ENCODE measurements at places on chromosomes 5 and 9.

DNA sequence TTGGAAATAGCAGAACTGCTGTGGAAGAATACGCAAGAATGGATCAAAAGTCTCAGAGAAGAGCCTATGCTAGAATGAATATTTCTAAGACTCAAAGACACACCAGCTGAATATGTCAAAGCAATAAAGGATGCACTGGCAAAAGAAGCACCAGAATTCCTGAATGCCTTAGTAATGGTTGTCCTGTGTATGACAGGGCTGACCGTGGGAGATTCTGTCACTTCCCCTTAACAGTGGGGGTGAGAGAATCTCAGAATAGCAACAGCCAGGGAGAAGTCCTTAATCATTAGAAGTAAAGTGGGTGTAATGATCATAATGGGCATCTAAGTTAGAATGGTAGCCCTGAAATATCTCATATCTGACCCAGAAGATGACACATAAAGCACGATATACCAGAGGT, 14.6 kb upstream of the PRR16 start:
- peak; percentile 56 for DNase-seq

DNA sequence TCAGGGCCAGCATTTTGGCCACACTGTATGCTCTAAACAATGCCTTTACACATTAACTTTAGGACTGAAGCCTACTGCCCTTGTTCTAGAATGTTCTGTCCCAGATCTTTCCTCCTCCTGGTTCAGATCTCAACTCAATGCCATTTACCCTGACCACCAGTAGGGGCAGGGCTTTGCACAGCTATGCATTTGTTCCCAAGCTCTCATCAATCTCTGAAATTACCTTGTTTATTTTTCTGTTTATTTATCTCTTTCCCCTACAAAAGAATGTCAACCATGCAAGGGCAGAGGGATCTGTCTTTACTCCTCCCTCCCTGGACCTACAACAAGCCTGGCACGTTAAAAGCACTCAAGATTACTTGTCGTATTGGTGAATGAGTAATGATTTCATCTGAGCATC, 612.9 kb downstream of the BNC2 start:
- DNase-seq: no peak

DNA sequence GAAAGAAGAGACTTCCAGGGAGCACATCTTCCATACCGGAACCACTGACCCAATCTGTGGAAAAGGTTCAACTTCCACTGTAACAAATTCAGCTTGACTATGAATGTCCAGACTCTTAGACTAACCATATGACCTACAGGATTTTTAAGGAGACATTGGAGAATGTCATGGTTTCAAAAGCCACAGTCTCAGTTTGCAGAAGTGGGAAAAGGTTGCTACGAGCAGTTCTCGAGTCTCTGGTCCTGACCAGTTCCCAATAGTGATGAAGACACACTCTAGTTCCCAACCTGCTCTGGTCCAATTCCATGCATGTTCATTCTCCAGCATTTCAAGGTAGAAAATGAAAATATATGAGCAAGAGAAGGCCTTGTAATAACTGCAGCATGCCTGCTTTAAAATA, 158.0 kb downstream of the MAPKAP1 start:
- DNase-seq: no peak

GRCh38 chr5:36602704-36603321, 3.6 kb upstream of the SLC1A3 start:
- DNase-seq: no peak

GRCh38 chr5:106292654-106293053, 1378.1 kb downstream of the EFNA5 start:
- peak; percentile 81 for DNase-seq

DNA sequence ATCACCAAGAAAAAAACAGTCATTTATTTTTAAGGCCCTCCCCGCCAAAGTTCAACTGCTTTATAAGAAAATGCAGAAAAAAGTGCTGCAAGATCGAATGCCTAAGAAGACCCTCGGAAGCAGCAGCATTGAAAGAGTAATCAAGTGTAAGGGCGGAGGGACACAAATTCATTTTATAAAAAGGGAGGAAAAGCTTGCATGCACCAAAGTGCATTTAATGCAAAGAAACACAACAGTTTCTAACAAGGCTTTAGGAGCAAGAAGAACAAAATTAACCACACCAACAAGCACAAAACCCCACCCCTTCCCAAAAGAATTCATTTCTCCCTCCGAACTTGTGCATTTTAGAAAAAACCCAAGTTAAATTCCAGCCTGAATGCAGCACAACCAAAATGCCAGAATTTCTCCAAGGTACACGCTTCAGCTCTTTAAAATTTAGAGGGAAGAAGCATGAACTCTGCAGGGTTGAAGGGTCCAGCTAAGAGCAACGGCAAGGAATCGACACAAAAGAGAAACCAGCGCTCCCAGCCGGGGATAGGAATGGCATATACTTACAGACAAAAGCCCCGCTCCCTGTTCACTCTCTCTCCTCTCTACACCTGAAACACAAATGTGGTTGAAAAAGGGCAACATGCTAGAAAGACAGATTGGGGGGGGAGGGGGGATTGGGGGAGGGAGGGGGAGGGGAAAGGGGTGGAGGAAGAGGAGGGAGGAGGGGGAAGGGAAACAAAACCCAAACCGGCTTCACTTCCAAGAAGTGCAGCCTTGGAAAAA, at the start of gene NREP:
NREP (minus strand) TSS at position 614 of the 774 bp plus-strand sequence. CDS start 1,422 bp downstream, outside the sequence.
- peak; percentile 49 for DNase-seq

- DNase-seq: no peak
Measured at GRCh38 chr5:148807851-148808250, 18.6 kb upstream of the ADRB2 start.

DNA sequence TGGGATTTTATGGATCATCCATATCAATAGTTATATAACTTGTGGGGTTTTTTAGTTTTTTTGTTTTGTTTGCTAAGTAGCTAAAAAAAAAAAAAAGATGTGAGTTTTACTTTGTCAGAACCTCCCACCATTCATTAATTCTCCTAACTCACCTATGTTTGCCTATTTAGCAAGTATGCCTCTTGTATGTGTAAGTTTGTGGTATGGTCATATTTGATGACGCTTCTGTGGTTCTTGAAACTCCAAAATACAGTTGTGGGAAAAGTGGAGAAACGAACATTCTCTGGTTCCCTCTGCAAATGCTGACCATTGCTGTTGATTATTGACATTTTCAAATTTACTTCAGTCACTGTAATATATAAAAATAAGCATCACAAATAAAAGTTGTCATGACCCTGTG, 75.7 kb downstream of the PBX3 start:
- DNase-seq: no peak

DNA sequence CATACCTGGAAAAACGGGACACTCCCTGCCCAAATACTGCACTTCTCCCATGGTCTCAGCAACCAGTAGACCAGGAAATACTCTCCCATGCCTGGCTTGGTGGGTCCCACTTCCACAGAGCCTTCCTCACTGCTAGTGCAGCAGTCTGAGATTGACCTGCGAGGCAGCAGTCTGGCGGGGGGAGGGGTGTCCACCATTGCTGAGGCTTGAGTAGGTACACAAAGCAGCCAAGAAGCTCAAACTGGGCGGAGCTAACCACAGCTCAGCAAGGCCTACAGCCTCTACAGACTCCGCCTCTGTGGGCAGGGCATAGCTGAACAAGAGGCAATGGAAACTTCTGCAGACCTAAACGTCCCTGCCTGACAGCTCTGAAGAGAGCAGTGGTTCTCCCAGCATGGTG, 191.5 kb upstream of the FTMT start:
- no peak for DNase-seq

GRCh38 chr5:34749431-34749873, 89.5 kb upstream of the TTC23L start:
- peak; percentile 82 for DNase-seq

GRCh38 chr9:129073404-129073803, 7.5 kb upstream of the DOLPP1 start:
- no peak for DNase-seq

GRCh38 chr9:91178281-91179236, 183.2 kb downstream of the AUH start:
- no peak for DNase-seq

DNA sequence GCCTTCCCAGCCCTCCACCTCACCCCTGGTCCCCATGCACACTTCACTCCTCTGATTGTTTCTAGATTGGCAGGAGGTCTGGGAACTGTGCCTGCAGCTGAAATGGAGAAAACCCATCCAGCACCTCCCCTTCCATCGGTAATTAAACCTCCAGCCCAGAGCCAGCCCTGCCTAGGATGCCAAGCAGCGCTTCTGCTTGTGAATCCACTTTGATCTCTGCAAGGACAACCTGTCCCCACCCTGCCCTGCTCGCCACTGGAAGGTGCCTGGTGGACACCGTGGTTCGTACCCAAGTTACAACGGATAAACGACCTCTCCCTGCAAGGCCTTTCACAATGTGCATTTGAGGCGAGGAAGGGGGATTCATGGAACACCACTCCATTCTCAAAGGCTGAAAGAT, 50.6 kb downstream of the IRX2 start:
- DNase-seq: no peak

- no peak for DNase-seq
Measured at GRCh38 chr5:174376726-174377373, 331.3 kb downstream of the NSG2 start.

DNA sequence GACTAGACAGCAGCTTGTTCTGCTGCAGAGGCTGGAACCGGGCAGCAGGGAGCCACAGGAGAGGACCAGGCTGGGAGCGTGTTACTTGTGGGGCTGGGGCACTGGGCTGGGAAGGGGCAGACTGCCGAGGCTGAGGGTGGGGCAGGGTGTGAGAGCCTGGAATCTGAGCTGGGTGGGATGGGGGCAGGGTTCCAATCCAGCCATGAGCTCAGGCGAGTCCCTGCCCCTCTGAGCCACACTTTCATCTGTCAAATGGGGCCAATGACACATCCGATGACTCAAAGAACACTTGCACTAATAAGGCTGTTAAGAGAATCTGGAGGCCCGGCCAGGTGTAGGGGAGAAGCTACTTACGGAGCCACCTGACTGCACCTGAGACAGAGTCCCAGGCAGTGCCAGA, 18.7 kb upstream of the WDR38 start:
- peak; percentile 48 for DNase-seq

DNA sequence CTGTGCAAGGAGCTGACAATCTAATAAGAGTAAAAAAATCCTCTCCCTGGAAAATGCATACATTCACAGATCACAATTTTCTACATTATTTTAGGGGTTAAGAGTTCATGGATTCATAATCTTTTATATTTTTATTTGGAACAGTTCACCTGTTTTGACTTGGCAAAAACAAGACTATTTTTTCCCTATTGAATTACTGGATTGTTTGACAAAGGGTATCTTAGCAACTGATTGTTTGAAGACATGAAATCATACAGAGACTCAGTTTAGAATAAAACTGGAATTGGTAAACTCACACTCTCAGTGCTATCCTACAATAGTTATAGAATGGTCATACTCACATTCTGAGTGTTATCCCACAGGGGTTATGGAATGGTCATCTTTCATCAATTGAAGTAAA, 358.2 kb upstream of the PTGER4 start:
- DNase-seq: no peak

GRCh38 chr5:62385816-62386400, 17.8 kb downstream of the DIMT1 start:
- no peak for DNase-seq

- no peak for DNase-seq
Measured at GRCh38 chr9:122055701-122056100, 37.4 kb downstream of the TTLL11 start.

GRCh38 chr5:10789021-10789420, 28.0 kb upstream of the DAP start:
- DNase-seq: peak; percentile 60

DNA sequence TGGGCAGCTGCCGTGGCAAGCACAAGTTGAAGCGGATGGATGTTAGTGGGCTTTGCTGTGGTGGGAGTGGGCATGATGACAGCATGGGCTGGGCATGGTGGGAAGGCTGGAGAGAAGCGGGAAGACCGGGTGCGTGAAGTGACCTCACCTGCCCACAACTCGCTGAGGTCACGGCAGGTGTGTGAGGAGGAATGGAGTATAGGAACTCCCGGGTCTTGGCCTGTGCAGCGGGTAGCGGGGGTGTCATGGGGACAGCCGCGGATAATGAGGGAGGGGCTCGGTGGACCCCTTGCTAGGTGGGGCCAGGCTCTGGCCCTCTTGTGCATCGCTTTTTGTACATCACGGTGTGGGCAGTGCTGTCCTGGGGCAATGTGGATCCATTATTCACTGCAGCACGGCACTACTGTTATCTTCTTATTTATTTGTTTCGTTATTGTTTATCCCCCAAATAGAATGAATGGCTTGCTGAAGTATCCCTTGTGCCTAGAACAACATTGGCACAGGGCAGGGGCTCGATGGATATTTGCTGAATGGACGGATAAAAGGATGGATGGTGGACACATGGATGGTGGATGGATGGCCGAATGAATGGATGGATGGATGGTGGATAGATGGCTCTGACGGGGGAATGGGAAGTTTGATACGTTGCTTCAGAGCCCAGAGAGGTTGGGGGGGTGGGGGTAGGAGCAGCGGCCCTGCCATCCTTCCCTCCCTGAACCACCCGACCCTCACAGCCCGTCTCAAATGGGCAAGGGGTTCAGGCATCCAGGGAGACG, 14.6 kb downstream of the PROP1 start:
- DNase-seq: no peak

DNA sequence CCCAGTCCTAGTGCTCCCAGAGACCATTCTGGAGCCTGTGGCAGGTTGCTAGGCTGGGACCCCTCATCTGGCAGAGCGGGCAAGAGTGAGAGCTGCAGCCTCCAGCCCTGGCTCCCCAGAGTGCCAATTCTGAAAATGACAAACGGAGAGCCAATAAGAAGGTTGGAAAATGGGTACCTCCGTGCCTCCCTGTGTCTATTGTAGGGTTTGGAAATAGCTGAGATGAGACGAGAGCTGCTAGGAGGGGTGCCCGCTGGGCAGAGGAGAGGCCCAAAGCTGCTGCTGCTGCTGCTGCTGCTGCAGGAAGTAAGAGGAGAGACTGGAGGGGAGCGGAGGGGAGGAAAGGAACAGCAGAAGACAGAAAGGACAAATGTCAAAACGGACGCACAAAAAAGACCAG, 36.0 kb upstream of the FUBP3 start:
- no peak for DNase-seq

DNA sequence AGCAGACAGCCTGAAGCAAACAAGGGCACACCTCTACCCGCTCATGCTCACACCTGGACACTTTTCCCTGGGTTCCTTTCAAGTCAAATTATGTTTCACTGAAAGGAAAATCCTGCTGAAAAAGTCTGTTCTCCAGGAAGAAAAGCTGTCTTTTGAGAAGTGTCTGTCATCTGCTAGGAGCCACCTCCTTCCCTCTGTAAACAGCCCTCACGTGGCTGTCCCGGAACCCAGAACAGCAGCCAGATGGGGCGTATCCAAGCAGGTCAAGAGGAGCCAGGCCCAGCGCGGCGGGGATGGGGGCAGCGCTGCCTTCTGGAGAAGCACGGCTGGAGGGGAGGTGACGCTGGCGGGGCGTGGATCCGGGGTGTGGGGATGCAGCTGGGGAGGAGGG, at the start of gene PNPLA7:
PNPLA7 (minus strand) TSS at position 172 of the 391 bp plus-strand sequence. CDS start 205 bp downstream, outside the sequence.
- DNase-seq: peak; percentile 53

GRCh38 chr9:130898552-130898852, 1.9 kb upstream of the QRFP start:
- DNase-seq: no peak

GRCh38 chr9:86061972-86062739, 37.2 kb downstream of the GOLM1 start:
- DNase-seq: no peak

- no peak for DNase-seq
Measured at GRCh38 chr5:73444499-73445438, 3.8 kb downstream of the FOXD1 start.
